Suprapubic skin (tissue), 4 donors: ENCODE measurements at places on chromosomes 2 and 18. TPM values are rescaled to one million over a fixed set of nuclear protein-coding genes. Genes with fewer than 3 reads are reported as not detected.

- no peak for DNase-seq
Observed at GRCh38 chr2:230814616-230815015, 50.1 kb upstream of the ITM2C start.

DNA sequence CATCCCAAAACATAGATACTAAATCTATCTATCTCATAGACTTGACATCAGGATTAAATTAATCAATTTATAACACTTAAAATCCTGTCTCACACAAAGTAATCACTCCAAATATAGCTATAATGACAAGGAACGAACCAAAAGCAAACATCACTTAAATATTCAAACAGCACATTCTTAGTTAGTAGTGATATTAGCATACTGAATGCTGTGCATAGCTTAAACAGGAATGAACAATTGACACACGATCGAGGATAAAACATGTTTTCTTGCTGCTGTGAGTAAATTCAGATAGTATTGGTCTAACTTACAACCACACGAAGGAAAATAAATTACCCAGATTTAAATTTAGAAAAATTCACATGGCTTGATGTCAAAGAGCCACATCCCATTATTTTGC, 58.9 kb upstream of the SNTG2 start:
- DNase-seq: no peak

DNA sequence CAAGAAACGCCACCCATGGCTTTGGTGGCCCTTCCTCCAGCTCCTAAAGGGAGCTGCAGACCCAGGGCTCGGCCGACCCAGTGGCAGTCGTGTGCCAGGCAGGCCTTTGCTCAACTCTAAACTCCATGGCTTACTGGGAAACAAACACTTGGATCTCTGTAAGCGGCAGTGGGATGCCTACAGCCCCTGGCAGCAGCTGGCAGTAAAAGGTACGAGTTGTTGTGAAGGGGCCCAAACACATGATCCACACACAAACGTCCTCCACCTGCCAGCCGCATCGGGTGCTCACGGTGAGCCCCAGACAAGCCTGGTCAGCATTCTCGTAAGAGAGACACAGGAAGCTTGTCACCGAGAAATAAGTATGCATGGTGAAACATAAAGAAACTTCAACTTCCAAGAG, 214.9 kb downstream of the MGAT5 start:
- no peak for DNase-seq

DNA sequence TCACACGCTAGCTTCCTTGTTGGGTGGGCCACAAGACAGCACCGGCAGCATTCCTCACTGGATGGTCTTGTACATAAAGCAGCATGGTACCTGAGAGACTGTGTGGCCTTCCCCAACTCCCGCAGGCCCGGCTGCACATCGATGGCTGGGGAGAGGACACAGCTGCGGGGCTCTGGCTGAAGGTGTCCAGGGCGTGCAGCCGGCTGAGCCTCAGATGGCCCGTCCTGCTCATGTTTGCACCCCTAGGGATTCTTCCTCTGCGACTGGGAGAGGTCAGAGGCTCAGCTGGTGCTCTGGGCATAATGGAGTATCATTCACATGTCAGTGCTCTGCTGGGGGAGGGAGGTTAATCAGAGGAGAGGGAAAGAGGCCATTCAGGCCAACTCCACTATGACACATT, 207.9 kb downstream of the SEPTIN10 start:
- no peak for DNase-seq

GRCh38 chr2:218540015-218540414, 28.1 kb downstream of the USP37 start:
- no peak for DNase-seq

DNA sequence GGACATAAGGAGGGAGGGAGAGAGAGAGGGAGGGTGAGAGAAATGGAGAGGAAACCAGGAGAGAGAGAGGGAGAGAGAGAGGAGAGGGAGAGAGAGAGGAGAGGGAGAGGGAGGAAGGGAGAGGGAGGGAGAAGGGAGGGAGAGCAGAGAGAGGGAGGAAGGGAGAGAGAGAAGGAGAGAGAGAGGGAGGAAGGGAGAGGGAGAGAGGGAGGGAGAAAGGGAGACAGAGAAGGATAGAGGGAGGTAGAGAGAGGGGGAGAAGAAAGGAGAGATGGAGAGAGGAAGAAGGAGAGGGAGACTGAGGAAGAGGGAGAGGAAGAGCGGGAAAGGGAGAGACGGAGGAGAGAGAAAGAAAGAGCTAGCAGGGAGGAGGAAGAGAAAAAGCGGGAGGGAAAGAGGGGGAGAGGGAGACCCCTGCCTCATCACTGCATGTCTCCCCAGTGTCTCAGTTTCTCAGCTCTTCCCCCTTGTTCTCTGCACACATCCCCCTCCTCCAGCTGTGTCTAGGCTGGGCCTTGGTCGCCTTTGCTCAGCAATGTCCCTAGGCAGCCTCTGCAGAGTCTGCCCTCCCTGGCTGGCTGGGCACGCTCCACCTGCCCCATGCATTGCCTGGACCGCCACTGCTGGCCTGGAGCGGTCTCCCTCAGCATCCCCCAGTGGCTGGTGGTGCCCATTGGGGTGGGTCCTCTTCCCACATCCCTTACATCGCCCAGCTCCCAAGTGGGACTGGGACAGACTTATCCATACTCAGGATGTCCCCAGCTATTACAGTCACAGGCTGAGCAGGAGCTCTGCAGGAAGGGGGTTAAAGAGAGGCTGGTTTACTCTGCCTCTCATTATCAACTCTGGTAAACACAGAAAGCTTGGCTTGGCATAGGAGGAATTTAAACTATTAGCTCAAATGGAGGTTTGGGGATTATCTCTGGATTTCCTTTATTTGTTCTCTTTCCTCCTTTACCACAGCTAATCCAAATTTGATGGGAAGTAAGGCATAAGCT, 85.7 kb upstream of the APCDD1 start:
- no peak for DNase-seq

DNA sequence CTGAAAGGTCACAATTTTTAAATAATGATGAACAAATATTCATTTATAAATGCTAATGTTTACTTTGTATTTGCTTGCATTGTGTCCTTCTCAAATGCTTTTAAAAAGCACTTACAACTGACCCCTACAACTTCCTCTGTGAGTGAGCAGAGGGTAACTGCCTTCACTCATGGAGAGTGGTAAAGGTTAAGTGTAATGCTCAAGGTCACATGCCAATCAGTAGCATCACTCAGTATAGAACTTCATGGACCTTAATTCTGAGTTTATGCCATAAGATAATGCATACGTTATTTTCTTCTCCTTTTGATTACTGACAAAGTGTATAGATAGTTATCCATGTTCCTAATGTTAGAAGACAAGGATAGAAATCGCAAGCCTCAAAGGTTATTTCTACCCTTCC, 91.8 kb upstream of the SERTAD2 start:
- DNase-seq: no peak

DNA sequence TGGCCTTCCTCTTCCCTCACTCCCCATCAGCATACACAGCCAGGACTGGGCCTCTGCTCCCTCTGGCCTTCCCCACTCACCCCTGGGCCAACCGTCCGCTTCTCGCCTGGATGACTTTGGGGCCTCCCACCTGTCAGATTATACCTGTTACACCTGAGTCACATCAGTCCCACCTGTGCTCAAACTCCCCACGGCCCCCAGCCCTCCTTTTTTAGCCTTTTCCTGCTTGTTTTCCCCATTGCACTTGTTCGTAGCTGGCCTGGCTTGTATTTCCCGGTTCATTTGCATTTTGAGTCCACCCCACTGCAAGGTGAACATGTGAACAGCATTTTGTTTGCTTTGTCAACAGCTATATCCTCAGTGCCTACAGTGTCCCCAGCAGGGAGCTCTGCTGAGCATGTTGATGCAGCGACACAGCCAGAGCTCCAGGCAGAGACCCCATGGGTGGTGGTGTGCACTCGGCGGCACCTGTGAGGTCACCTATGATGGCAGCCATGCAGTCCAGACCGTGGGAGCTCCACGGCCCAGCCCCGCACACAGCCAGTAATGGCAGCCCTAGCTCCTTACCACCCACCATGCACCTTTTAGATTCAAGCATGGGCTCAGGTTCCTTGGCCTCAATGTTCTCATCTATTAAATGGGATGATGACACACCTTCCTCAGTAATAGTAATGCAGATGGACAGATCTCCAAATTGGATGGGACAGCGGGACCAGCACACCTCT, 276.4 kb upstream of the HS6ST1 start:
- DNase-seq: no peak

- no peak for DNase-seq
Observed at GRCh38 chr2:100980046-100980445, 22.0 kb upstream of the RPL31 start.

GRCh38 chr2:64817453-64817852, 163.7 kb upstream of the SERTAD2 start:
- no peak for DNase-seq

DNA sequence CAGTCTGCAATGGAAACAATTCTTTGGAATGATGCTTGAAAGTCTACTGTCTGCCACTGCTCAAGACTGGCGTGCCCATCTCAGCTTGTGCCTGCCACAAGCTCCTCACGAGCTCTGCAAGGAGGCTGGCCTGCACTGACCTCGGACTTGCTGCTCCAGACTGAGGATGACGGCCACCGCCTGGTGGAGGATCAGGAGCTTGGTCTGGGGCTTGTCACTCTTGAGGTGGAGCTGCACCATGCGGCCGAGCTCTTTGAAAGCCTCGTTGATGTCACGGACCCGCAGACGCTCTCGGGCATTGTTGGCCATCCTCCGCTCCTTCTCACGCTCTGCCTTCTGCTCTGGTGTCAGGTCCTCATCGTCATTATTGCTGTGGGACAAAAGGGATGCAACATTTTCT, 269.4 kb upstream of the CCDC68 start:
- no peak for DNase-seq

- DNase-seq: no peak
Observed at GRCh38 chr2:41199334-41199733, 747.4 kb upstream of the SLC8A1 start.

The PDCD1 gene
- total RNA-seq: not detected

The HMSD gene
- total RNA-seq: not detected

The DUSP2 gene
- 26.0 TPM for total RNA-seq

The ABCG8 gene
- total RNA-seq: not detected

The GKN1 gene
- not detected for total RNA-seq

The POMC gene
- total RNA-seq: 2.6 TPM

The ARHGEF33 gene
- 0.34 TPM for total RNA-seq
